Uterus (tissue), 4 donors: ENCODE measurements at places on chromosomes 3 and 15. TPM values are rescaled to one million over a fixed set of nuclear protein-coding genes. Genes with fewer than 3 reads are reported as not detected.

DNA sequence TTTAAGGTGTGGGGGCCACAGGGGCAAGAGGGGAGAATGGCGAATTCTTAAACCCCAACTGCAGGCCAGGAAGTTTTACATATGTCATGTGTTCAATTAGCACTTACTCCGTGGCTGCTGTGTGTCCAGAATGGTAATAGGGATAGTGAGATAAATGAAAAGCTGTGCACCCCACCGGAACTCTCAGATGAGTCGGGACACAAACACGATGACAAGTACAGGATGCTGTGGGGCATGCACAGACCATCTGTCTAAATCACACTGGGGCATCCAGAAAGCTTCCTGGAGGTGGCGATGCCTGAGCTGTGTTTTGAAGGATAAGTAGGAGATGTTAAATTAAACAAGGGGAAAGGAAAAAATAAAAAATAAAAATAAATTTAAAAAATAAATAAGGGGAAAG, 18.3 kb upstream of the TMEM158 start:
- no peak overlapping the region for H3K27ac ChIP-seq
- DNase-seq = no peak
- H3K27me3 ChIP-seq = no peaks in the 10 kb centered on the region
- no peak overlapping the region for H3K4me3 ChIP-seq
- no peaks in the 10 kb centered on the region for H3K4me1 ChIP-seq
- no peaks in the 10 kb centered on the region for H3K36me3 ChIP-seq

DNA sequence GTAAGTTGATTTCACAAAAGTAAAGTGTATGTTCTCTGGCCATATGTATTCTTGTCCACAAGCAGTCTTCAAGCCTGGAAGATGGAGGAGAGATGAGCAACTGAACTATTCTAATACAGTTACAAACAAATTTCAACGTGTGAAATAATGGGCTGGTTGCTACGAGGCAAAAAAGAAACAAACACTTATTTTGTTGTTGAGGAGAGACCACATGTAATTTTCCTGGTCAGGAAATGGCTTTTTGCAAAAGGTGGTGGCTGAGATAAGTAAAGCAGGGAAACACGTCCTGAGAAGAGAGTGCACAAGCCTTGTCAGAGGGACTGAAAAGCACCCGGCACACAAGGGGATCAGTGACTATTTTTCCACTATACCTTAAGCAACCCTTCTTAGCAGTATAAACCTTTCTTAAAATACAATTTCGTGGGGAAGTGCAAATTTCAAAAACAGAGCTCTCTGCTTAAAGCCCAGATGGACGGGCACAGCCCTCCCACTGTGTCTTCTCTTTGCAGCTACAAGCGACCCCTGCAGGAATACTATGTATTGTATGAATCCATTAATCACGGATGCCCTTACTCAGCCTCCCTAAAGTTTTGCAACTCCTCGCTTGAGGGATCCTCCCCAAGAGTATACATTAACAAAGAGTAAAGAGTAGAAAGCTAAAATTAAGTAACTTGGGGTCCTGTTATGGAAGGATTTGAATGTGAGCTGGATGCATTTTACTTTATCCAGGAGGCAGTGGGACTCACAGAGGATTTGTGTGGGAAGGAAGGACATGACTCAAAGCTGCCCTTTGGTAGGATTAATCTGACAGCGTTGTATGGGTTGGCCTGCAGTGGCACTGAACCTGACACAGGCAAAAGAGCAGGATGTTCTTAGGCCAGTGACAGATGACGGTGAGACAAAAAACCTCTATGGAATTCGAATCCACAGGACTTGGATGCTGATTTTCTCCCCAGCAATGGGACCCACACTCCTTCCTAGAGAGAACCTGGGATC, 253.7 kb downstream of the IL5RA start:
- no peak overlapping the region for H3K27ac ChIP-seq
- no peaks in the 10 kb centered on the region for H3K27me3 ChIP-seq
- no peaks in the 10 kb centered on the region for H3K36me3 ChIP-seq

GRCh38 chr3:6120786-6121185, 740.1 kb upstream of the GRM7 start:
- H3K27ac ChIP-seq = no peak overlapping the region
- H3K36me3 ChIP-seq = no peaks in the 10 kb centered on the region
- no peak overlapping the region for H3K4me3 ChIP-seq
- DNase-seq = no peak
- H3K4me1 ChIP-seq = no peaks in the 10 kb centered on the region
- H3K27me3 ChIP-seq = no peaks in the 10 kb centered on the region

DNA sequence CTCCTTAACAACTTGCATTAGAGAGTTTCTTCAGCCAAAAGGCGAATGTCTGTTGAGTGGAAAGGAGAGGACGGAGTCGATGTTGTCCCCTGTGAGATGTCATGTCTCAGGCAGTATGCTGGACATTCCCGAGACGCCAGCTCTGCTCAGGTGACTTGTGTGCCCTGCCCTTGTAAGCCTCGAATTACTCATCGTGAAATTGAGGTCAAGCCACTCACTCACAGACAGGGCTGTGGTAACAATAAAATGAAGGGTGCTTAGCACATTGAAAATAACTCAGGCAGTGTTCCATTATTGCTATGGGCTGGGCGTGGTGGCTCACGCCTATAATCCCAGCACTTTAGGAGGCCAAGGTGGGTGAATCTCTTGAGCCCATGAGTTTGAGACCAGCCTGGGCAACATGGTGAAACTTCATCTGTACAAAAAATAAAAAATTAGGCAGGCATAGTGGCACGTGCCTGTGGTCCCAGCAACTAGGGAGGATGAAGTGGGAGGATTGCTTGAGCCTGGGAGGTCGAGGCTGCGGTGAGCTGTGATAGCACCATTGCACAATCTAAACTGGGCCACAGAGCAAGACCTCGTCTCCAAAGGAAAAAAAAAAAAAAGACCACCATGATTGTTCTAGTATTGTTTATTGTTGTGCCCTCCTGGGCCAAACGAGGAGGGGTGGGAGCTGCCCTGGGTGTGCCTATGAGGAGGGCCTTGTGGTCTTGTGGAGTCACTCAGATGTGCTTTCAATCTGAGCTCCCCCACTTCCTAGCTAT, 214.4 kb downstream of the THSD4 start:
- H3K27ac ChIP-seq = peak overlapping the region; percentile 91
- peak; percentile 50 for DNase-seq
- H3K27me3 ChIP-seq = no peaks in the 10 kb centered on the region
- H3K36me3 ChIP-seq = no peaks in the 10 kb centered on the region
- peaks cover 15% of the 10 kb centered on the region for H3K4me1 ChIP-seq
- H3K4me3 ChIP-seq = no peak overlapping the region

- no peak overlapping the region for H3K27ac ChIP-seq
- no peak overlapping the region for H3K4me3 ChIP-seq
- no peaks in the 10 kb centered on the region for H3K4me1 ChIP-seq
- no peaks in the 10 kb centered on the region for H3K36me3 ChIP-seq
- H3K27me3 ChIP-seq = no peaks in the 10 kb centered on the region
- DNase-seq = no peak
Observed at GRCh38 chr15:101554115-101554915, 64.8 kb upstream of the PCSK6 start.

The OXNAD1 gene
- total RNA-seq = 31.5 TPM

DNA sequence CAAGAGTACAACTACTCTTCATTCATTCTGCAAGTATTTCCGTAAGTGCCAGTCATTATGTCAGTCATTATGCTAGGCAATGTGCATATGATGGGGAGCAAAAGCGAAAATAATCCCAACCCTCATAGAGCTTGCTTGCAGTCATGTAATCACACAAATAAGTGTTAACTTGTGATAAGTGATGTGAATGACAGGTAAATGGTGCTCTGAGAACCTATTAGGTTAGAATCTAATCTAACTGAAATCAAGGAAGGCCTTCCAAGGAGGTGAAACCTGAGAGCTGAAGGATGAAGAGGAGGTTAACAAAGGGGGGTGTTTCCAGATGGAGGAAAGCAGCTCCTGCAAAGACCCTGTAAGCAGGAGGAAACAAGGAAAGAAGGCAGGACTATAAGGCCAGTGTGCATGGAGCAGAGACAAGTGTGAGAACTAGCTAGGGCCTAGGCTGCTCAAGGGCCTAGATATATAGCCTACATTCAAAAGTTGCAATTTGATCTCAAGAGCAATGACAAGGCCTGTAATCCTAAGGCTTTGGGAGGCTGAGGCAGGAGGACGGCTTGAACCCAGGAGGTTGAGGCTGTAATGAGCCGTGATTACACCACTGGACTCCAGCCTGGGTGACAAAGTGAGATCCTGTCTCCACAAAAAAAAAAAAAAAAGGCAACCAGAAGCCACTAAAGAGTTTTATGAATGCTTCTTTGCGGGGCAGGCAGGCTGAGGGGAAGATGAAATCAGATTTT, 5.3 kb downstream of the PTPN9 start:
- H3K27ac ChIP-seq = no peak overlapping the region
- peaks cover 5% of the 10 kb centered on the region for H3K4me1 ChIP-seq
- no peaks in the 10 kb centered on the region for H3K27me3 ChIP-seq
- H3K4me3 ChIP-seq = no peak overlapping the region
- no peaks in the 10 kb centered on the region for H3K36me3 ChIP-seq

DNA sequence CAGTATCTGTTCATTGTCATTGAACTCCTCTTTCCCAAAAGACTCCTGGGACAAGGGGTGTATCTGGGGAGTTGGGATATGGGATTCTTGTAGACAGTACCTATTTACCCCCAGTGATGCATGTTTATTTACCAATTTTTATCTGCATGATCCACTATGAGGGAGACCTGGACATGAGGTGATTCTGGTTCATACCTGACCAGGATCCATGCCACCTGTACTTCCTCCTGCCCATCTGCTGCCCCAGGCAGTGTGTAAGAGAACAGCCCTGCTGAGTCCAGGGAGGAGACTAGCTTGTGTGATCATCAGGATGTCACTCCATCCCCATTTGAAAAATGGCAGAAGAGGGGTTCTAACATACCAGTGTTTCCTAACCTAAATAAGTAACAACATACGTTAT, 3.1 kb upstream of the TPRG1 start:
- no peaks in the 10 kb centered on the region for H3K4me1 ChIP-seq
- H3K36me3 ChIP-seq = no peaks in the 10 kb centered on the region
- no peak overlapping the region for H3K4me3 ChIP-seq
- H3K27ac ChIP-seq = no peak overlapping the region
- H3K27me3 ChIP-seq = no peaks in the 10 kb centered on the region
- no peak for DNase-seq

The FAM81A gene
- total RNA-seq = not detected

DNA sequence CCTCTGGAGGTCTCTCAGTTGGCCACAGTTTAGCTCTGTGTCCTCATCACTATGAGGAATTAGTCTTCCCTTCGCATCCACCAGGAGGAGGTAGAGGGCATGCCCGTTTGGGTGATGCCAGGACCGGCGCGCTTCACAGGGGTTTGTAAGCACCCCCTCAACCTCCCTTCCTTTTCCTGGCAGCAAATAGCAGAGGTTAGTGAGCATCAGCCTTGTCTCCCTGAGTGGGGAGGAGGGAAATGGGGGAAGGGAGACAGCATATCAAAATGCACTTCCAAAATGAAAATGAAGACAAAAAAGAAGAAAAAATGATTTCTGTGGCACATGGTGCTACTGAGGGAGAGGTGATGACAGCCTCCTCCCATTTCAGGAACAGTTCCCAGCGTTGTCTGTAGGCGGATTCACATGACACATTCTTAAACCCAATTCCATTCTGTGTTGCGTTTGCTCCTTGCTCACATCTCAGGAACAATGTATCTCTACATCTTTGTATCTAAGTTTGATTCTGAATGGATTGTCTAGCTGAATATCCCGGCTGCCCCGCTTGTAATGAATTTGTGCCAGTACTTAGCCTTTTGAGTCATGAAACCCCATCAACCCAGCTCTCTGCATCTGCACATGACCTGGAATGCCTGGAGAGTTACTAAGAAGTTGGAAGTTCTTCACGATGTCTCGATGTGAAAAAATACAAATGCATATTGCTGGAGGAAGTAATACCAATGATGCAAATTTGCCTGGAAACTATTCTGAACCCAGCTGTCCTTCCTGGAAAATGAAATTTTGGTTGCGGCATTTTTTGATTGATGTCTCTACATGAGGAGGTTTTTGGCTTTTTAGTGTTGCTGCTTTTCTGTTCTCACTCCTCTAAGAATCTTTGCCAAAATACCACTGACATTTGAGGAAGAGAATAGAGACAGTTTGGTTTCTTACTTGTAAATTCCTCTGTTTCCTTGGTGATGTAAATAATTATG, 45.2 kb downstream of the TYRO3 start:
- H3K4me1 ChIP-seq = no peaks in the 10 kb centered on the region
- peak; percentile 65 for DNase-seq
- no peaks in the 10 kb centered on the region for H3K27me3 ChIP-seq
- H3K27ac ChIP-seq = peak overlapping the region; percentile 39
- peak overlapping the region; percentile 4 for H3K4me3 ChIP-seq

GRCh38 chr3:37736624-37737023, 125.1 kb upstream of the CTDSPL start:
- H3K27ac ChIP-seq = no peak overlapping the region
- H3K36me3 ChIP-seq = no peaks in the 10 kb centered on the region
- no peak for DNase-seq
- no peaks in the 10 kb centered on the region for H3K4me1 ChIP-seq
- H3K27me3 ChIP-seq = no peaks in the 10 kb centered on the region
- H3K4me3 ChIP-seq = no peak overlapping the region
